ENCODE measurements at places on chromosomes 6 and 20. TPM values are rescaled to one million over a fixed set of nuclear protein-coding genes. Genes with fewer than 3 reads are reported as not detected.

The ARMC2 gene
- total RNA-seq: 1.1 TPM

GRCh38 chr6:108948181-108948661 lies 100.0 kb downstream of the ARMC2 start:
- DNase-seq: no peak

GRCh38 chr20:57259121-57259937 lies 7.1 kb downstream of the BMP7 start:
- DNase-seq: no peak

DNA sequence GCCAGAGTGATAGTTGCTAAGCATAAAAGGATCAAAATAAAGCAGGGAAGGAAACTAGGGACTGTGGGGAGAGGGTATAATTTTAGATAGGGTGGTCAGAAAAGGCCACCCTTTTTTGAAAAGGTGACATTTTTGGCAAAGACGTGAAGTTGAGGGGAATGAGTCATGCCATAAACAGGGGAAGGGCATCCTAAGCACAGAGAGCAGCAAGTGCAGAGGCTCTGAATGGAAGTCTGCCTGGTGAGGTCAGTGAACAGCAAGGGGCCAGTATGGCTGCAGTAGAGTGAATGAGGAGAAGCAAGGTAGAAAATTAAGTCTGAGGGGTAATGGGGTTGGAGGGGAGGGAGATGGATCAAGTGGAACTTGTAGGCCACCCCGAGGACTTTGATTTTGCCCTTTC lies 2.4 kb downstream of the KLC4 start:
- DNase-seq: no peak

DNA sequence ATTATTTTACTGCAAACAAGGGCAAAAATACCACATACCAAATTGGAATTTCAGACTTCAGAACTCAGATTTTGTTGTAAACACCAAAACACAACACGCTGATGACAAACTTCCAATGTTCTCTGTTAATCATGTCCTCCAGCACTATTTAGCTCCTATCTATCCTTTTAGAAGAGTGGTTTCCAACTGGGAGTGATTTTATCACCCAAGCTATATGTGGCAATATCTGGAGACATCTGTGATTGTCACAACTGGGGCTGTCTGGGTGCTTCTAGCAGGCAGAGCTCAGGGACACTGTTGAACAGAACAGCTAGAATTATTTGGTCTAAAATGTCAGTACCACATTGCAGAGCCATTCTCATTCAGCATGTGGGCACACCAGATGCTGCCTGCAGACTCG lies 244.6 kb downstream of the FOXC1 start:
- no peak for DNase-seq

- DNase-seq: no peak
Observed at GRCh38 chr20:63747622-63748069, 8.1 kb downstream of the SLC2A4RG start.

- DNase-seq: no peak
Observed at GRCh38 chr20:3227936-3228749, 10.8 kb downstream of the SLC4A11 start.

DNA sequence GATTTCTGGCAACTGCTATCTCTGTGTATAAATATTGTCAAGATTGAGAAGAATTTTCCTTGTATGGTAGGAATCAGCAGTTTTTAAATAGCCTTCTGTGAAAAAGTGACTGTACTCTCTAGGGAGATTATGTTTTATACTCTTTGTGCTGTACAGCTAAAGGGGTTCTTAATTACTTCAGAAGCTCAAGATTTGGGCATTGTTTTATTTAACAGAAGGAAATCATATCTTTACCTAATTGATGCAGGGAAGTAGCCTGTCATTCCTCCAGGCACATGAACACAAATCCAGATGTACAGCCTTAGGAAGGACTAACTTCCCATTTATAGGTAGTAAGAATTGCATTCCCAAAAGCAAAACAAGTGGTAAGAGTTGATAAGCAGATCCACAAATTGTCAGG lies 1.3 kb downstream of the CALHM5 start:
- no peak for DNase-seq

DNA sequence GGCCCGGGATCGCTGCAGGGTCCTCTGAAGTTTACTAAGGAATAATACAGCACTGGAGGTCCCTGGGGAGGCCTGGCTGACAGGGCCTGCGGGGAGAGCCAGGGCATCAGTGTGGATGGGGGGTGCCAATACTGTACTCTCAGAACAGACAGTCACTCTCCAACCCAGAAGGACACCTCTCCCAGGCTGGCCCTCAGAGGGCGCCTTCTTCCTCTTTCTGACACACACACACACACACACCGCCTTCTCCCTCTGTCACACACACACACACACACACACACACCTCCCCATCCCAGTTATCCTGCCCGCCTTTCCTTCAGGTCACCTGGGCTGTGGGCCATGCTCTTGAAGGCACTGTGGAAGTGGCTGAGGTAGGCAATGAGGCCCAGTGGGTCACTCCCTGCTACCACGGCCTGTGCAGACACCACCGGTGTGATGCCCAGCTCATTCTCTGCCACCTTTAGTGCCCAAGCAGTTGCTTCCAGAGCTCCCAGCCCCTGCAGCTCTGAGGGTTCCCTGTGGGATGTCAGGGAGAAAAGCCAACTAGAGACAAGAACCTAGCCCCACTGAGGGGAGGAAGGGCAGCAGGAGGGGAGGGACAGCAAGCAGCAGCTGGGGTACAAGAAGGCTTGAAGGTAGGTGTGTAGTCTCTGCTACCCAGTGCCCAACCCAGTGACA lies 7.5 kb downstream of the SMPD2 start:
- peak; percentile 12 for DNase-seq

DNA sequence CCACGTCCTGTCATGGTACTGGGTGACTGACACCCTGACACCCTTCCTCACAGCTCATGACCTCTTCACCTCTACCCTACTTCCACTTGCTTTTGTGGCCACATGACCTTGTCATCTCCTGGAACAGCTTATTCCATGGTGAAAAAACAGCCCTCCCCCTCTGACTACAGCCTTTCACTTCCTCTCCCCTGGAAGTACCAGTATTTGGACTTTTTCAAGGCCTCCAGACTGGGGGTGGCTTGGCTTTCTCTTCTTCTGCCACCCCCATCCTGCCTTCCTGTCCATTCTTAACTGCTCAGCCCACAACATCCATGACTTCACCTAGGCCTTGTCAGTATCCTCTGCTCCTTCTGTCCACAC lies 168.4 kb downstream of the CARMIL1 start:
- no peak for DNase-seq
